ENCODE measurements at places on chromosomes 13 and 19.

DNA sequence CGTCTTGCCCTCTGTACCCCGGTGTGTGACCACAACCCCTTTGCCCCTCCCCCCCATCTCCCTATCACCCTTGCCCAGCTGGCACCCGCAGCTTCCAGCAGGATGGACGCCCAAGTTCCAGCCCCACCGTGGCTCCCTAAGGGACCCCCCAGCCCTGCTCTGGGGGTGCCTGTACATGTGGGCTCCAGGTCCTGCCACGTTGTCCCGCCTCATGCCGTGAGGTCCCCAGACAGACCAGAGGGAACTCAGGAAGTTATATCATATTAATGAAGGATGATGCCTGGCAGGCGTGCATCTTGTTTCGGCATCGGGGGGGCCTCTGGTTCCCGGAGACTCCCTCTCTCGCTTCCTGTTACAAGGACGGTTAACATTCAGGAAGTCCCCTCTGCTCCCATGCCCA, 1.6 kb upstream of the PTGIR start:
- DNase-seq = no peak

DNA sequence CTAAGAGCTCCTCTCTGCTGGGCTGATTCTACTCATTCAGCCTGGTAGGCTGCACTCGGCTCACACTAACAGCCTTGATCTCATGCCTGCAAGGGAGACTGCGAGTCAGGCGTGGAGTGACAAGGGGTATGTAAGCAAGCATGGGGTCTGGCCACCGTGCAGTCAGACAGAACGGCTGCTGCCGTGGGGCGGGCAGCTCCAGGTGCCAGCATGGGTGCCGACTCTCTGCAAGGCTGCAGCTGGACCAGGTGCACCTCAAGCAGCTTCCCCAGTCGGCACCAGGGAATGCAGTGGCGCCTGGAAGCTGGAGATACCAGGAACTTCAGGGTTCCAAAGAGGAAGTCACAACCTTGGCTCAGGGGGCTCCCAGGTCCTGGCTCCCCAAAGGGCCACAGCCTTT, 892.3 kb downstream of the OLFM4 start:
- no peak for DNase-seq

- DNase-seq = no peak
These were observed 2.3 kb upstream of the CD320 start for GRCh38 chr19:8310342-8311055.

DNA sequence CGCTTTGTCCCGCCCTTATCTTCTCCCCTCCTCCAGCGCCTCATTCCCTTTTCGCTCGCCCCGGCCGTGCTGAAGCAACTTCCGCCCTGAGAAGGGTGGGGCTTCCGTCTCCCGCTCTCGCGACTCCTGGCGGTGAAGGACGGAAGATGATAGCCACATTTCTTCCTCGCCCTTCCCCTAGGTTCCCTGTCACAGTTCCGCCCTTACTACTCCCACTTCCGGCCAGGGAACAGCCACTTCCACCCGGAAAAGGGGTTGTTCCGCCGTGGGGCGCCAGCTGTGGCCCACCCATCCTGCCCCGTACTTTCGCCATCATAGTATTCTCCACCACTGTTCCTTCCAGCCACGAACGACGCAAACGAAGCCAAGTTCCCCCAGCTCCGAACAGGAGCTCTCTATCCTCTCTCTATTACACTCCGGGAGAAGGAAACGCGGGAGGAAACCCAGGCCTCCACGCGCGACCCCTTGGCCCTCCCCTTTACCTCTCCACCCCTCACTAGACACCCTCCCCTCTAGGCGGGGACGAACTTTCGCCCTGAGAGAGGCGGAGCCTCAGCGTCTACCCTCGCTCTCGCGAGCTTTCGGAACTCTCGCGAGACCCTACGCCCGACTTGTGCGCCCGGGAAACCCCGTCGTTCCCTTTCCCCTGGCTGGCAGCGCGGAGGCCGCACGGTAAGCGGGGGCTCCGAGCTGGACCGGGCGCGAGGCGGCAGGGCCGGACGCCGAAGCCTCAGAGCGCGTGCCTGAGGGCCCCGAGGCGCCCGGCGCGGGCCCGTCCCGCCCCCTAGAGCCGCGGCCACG, at the start of gene RPS19:
Gene RPS19, plus strand, starts transcription at position 638 of the 801 bp plus-strand sequence. CDS start 520 bp downstream, outside the sequence.
- DNase-seq = peak; percentile 96

GRCh38 chr19:42281146-42281826, 12.2 kb downstream of the CIC start:
- no peak for DNase-seq

- no peak for DNase-seq
These were observed 126.2 kb downstream of the ZIC5 start for GRCh38 chr13:99845161-99845874.

DNA sequence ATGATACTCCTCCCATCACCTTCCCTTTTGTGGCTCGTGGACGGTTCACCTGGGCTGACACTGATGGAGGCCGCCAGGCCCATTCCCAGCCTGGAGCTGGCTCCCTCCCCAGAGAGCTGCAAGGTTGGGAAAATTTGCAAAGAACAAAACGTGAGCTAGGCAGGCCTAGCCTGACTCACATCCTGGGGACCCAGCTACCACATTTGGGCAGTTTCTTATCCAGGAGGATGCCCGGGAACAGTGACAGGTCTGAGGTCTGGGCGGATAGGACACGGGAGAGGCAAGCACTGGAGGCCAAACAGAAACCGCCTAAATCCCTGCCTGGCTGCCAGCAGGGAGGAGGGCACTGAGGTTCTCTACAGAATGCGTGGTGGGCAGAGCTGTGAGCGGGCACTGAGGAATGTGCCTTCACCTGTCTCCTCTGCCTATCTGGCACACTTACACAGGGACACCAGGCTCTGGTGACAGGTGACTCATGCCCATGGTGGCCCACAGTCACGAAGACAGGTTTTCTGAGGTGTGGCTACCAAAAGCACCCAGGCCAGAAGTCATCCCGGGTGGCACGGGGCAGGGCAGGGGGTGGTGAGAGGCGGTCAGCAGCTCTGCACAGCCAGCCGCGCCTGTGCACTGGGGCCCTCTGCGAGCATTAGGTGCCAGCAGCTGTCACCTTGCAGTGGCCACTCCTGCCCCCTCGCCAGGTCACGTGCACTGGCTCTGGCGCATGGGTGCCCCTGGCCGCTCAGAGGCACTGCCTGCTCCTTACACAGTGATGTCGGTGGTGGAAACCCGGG, 23.2 kb downstream of the SH3GL1 start:
- no peak for DNase-seq

DNA sequence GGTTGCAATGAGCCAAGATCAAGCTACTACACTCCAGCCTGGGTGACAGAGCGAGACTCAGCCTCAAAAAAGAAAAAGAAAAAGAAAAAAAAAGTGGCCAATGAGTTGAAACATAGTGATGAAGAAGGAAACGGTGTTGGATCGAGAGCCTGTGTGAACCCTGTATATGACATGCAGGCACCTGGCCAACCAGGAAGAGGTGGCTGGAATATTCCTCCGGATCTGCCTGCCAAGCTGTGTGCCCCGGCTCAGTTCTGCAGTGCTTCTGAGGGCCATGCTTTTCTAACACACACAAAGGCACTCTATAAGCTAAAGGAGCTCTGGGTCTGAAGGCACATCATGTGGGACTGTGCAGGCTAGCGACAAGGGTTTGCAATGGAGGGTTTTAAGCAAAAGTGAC, 3.7 kb upstream of the ZNF444 start:
- DNase-seq = no peak

GRCh38 chr19:1085676-1086442, 9.3 kb downstream of the POLR2E start:
- no peak for DNase-seq

- no peak for DNase-seq
These were observed 707.5 kb downstream of the SLITRK6 start for GRCh38 chr13:85091631-85092234.

- no peak for DNase-seq
These were observed 16.3 kb downstream of the PBX4 start for GRCh38 chr19:19602136-19602712.

DNA sequence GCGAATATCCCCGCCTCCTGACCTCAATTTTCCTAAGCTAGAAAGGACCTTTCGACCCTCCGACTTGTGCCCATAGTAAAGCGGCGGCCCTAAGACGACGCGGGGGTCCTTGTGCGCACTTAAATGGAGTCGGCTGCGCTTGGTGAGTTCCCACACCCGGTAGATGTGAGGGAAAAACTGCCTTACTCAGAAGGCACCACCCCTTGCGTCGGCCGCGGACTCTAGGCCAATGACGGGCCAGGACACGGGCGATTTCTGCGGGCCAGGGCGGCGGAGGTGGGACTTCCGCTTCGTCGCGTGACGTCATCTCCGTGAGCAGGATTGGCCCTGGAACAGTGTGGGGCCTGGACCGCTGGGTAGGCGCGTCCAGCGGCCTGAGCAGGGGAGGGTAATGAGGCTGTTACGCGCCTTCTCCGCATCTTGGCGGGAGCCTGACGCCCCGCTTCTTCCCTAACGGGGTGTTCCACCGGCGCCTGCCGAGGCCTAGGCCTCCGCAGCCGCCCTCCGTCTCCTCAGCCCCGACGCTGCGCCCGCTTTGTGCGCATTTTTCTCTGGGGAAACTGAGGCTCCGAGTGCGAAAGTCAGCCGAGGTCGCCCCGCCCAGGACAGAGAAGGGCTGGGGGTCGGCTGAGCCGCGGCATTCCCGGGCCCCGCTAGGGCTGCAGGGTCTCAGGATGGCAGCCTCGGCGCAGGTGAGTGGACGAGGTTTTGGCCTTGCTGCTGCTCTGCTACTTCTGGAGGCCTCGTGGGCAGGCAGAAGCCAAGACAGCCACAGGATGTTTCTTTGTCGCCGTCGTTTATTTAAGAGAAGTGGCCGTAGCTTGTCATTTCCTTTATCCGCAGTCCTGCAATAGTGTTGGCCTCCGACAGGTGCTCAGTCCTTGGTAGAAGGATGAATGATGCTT, at the start of gene ZNF543:
Gene ZNF543, plus strand, starts transcription at position 293 of the 905 bp plus-strand sequence. Its CDS starts 382 bp downstream, at position 675.
- peak; percentile 78 for DNase-seq

GRCh38 chr19:38911388-38912001, 491 bp downstream of the CCER2 start:
- no peak for DNase-seq

DNA sequence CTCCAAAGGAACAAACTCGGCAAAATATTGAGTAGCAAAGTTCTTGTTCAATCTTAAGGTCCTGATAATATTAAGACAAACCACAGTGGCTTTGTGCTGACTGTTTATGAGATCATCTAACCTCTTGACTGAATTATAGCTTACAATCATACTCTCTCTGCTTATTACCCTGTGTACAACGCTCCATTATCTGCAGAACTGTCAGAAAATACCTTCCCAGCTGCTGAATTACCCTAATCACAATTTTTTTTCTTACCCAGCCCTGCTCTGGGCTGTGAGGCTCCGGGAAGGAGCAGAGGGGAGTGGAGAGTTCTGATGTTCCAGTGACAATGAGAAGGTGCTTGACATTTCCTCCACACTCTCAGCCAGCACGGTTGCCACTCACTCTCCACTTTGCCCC, 64.8 kb downstream of the DCT start:
- DNase-seq = no peak

GRCh38 chr19:41997121-41997850, 3.3 kb upstream of the ATP1A3 start:
- DNase-seq = no peak

DNA sequence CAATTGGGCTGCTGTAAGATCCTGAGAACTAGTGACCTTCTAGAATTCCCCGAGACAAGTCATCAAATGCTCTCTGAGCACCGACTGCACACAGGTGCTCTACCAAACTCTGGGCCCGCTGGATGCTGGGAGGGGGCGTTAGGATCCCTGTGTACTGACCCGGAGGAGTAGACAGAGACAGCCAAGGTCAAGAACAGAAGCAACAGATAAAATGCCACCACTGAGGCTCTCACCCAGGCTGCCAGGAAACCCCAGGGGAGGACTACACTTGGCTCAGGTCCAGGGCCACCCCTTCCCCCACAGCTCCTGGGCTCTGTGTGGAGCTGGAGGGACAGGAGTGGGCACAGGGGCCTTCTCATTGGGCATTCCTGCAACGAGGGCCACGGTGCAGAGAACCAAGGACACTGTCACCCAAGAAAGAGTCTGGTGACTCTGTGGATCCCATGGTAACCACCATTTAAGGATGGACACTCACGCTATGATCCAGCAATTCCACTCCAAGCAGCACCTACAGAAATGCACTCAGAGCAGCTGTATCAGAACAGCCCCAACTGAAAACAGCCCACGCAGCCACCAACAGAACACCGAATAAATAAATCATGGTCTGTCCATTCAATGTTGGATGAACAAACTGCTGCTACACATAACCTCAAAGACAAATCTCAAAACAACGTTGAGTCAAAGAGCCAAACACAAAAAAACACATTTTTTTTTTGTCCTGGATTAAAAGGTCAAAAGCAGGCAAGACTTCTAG, 16.8 kb upstream of the SLC35E1 start:
- no peak for DNase-seq

GRCh38 chr13:44797685-44798084, 191.6 kb downstream of the NUFIP1 start:
- DNase-seq = no peak

GRCh38 chr19:18336121-18336520, 4.3 kb upstream of the PGPEP1 start:
- DNase-seq = no peak

GRCh38 chr19:49019242-49019932, 2.5 kb upstream of the LHB start:
- DNase-seq = no peak

- no peak for DNase-seq
These were observed 19.6 kb upstream of the QTRT1 start for GRCh38 chr19:10681658-10682057.

DNA sequence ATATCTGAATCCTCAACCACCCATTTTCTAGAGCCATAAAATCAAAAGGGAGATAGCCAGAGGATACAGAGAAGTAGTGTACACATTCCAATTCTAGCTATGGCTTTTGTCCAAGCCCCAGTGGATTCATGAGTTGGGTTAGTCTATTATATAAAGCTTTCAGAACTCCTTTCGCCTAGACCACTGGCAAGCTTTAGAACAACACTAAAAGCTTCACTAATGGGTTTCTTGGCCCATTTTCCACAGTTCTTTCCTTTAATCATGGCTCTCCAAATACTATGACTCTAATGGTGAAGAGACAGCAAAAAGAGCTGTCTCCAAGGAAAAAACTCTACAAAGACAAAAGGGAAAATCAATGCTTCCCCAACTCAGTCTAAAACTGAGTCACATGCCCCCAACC, 48.2 kb upstream of the SLITRK5 start:
- no peak for DNase-seq

DNA sequence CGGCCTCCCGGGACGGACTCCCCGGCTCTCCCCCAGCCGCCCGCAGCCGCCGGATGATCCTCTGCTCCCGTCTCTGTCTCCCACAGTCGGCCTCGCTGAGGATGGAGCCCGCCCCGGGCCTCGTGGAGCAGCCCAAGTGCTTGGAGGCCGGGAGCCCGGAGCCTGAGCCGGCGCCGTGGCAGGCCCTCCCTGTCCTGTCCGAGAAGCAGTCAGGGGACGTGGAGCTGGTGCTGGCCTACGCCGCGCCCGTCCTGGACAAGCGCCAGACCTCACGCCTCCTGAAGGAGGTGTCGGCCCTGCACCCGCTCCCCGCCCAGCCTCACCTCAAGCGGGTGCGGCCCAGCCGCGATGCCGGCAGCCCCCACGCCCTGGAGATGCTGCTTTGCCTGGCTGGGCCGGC, 6.8 kb downstream of the ADAT3 start:
- DNase-seq = no peak

Measured in HS-5 (cell line).